ENCODE measurements at places on chromosomes 11 and 22.

GRCh38 chr11:134646561-134646960 is 234.5 kb upstream of the B3GAT1 start:
- DNase-seq = no peak

GRCh38 chr11:129375751-129376657 is at the start of gene BARX2:
BARX2 (plus strand) TSS chr11:129375848; CDS start chr11:129376036, 188 bp downstream.
- peak; percentile 66 for DNase-seq

- DNase-seq = no peak
Observed at GRCh38 chr22:24601217-24602104, 1.5 kb upstream of the GGT1 start.

- DNase-seq = no peak
Observed at GRCh38 chr11:34273099-34273498, 84.7 kb downstream of the ABTB2 start.

DNA sequence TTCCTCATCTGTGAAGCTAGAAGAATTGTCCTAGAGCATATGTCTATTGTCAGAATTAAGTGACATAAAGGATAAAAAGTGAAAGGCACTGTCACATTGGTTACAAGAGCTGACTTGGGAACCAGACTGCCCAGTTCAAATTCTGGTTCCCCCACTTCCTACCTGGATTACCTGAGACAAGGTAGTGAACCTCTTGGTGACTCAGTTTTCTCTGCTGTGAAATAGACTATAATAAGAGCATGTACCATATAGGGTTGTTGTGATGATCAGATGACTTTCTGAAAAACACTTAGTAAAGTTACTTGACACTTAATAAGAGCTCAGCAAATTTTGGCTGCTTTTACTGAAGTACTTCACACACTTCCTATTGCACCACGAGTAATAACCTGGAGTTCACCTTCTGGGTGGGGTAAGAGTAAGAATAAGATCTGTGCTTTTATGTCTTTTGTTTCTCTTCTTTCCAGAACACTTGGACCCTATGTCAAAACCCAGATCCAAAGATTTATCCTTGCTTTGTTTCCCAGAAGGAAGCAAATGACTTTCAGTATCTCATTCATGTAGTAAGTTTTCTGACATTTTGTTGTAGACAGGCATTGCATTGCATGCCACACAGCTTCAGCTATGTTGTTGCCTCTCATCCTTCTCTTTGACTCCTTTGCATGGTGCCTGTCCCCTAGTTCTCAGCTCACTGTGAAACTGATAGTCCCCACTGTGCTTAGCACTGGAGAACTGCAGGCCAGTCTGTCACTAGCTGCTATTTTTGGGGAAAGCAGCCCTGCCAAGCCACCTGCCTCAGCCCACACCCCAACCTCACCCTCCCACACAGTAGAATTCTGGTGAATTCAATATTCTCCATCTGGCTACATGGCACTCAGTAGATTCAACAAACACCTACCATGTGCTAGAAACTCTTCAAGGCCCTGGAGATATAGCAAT is 121.8 kb upstream of the POU2AF2 start:
- DNase-seq = no peak

DNA sequence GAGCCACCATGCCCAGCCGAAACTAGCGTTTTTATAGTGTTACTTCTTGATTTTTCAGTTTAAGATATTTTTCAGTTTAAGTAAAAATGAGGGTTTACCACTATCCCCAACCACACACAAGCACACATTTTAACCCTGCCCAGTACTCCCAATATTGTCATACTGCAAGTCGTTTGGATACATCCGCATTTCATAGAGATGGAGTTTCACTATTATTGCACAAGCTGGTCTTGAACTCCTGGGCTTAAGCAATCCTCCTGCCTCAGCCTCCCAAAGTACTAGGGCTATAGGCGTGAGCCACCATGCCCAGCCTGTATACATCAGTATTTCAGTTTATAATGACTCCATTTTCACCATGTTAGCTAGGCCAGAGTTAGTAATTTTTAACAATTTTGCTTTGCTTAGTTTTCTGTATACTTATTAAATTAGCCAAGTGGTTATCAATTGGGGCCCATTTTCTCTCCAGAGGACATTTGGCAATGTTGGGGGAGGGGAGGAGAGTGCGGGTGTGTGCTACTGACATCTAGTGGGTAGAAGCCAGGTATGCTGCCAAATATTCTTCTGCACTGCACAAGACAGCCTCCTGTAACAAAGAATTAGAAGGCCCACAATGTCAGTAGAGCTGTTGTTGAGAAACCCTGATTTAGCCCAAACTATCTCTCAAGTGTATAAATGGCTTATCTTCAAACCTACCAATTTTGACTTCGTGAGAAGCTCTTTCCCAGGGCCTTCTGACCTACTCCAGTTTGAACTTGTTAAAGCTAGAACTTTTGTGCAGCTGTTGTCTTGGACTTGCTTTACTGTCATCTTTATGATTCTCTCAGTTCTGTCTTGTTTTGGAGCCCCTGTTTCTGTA is 7.3 kb downstream of the USP47 start:
- peak; percentile 60 for DNase-seq

GRCh38 chr11:26806219-26806618 is 84.4 kb upstream of the SLC5A12 start:
- DNase-seq = peak; percentile 59

DNA sequence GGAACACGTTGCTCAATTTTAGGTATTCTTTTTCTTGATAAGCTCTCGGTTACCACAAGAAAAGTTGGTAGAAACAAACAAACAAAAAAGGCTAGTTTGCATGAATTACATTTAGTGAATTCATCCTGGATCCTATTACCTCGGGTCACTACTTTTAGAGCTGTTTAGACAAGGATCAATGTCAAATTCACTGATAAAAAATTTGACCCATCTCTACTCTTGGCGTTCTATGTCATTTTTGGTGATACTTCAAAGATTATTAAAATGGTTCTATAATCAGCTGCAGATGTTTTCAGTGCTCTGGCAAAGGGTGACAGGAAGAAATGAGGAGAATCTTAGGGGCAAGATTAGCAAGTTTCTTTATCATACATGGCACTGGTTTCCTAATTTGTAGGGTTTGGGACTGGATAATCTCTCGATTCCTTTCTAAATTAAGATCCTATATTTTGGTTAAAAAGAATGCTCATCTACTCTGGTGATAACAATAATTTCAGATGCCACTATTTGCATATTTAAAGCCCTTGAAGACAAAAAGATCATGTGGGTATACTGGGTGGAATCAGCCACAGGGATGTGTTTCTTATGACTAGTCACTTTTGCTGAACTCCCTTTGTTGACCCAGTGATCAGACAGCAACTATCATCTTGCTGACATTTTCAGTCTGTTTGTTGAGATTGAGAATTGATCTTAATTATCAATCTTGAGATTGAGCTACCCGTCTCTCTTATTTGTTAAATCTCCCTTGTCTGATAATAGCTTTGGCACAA is 442.9 kb downstream of the AASDHPPT start:
- no peak for DNase-seq

DNA sequence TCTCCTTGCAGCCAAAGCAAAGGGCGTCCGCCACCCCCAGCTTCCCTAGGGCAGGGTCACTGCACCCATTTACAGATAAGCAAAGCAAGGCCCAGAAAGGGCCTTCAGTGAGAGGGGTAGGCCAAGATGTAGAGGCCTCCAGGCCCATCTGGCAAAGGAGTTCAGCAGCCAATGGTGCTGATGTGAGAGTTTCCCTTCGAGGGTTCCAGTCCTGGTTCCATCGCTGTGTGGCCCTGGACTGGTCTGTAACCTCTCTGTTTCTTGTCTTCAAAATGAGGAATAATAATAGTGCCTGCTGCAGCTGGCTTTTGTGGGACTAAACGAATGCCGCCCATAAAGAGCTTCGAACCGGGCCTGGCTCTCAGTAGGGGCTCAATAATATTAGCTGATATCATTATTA is 4.0 kb downstream of the ELFN2 start:
- no peak for DNase-seq

GRCh38 chr11:37320921-37321320 is 722.9 kb upstream of the RAG2 start:
- peak; percentile 0 for DNase-seq

- no peak for DNase-seq
Observed at GRCh38 chr11:96316869-96317268, 26.1 kb downstream of the MAML2 start.

DNA sequence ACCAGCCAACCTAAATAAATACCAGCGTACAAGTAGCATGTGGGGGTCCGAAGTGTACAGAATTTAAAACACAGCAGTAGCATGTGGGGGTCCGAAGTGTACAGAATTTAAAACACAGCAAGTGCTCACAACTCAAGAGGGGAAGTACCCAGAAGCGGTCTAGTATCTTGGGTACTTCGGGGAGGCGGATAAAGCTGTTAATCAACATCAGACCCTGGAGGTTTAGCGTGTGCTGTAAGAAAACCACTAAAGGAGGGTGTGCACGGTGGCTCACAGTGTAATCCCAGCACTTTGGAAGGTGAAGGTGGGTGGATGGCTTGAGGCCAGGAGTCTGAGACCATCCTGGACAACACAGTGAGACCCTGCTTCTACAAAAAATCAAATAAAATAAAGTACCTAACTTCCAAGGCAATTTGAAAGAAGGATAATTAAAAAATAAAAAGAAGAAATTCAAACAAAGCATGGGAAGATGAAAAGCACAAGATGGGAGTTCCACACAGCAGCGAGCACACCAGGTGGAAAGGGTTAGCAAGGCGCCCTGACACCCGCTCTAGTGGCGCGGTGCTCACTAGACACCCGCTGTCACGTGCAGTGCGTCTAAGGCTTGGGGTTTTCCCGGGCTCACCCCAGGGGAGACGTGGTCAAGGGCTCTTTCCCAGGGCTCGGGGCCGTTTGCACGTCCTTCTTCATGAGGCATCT is 35.0 kb upstream of the MOB2 start:
- DNase-seq = no peak

GRCh38 chr22:40138866-40139265 is 38.9 kb upstream of the TNRC6B start:
- DNase-seq = no peak

DNA sequence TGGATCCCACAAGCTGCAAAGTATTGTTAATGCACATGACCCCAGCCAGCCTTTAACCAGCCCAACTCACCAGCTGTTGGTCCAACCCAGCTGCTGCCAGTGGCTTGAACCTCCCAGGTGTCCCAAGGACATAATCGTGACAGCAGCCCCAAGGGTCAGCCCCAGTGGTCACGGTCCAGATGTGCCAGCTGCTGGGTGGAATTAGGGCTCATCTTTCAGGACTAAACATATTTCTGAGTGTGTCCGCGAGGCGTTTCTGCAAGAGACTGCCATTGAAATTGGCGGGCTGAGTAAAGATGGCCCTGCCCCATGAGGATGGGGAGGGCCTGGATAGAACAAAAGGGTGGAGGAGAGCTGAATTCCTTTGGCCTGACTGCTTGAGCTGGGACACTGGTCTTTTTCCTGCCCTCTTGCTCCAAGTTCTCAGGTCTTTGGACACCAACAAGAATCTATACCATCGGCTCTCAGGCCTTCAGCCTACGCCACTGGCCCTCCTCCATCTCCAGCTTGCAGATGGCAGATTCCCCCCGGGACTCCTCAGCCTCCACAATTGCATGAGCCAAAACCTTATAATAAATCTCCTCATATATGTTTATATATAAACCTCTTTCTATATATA is 240.2 kb downstream of the MN1 start:
- no peak for DNase-seq

DNA sequence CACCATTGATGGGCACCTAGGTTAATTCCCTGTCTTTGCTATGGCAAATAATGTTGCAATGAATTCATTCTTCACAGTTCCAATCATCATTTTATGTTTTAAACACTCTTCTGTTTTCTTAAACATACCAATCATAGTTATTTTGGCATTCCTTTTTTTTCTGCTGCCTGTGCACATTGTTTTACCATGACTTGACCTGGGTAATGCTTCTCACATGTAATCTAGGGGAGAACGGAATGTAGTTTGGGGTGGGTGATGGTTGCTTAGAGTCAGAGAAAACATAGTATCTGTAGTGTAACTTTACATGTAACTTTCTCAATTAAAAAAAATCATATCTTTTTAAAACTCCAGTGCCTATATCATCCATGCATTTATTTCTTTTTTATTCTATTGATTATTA is 1945.3 kb upstream of the RAG2 start:
- peak; percentile 46 for DNase-seq

DNA sequence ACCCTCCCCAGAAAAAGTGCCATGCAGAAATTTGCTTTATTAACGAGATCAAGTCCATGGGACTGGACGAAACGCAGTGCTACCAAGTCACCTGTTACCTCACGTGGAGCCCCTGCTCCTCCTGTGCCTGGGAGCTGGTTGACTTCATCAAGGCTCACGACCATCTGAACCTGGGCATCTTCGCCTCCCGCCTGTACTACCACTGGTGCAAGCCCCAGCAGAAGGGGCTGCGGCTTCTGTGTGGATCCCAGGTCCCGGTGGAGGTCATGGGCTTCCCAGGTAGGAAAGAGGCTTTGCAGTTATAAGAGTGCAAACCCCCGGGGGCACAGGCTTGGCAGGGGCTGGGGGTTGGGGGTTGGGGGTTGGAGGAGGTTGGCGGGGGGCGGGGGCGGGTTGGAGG is 4.2 kb downstream of the APOBEC3H start:
- DNase-seq = no peak

GRCh38 chr22:40533712-40534378 is 102.7 kb downstream of the MRTFA start:
- DNase-seq = peak; percentile 72

GRCh38 chr11:95149651-95150364 is 60.2 kb downstream of the ENDOD1 start:
- no peak for DNase-seq

DNA sequence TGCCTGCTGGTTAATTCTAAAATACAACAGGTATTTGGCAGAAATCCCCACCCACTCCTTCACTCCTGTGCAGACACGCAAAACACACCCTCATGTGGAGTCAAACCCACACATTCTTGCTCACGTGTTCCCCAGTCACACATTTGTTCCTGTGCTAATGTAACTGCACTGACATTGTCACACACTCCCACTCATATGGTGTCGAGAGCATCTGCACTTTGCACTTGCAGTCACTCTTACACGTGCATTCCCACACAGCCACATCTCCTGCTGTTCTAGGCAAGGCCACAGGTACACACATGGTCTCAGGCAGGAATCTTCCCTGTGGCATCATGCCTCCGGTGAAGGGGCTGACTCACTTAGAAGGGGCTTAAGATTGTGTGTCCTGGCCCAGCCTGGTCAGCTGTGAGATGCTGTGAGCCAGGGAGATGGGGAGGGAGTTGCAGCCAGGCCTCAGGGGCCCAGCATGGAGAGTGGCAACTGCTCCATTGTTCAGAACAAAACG is 395.0 kb downstream of the TENM4 start:
- peak; percentile 59 for DNase-seq

DNA sequence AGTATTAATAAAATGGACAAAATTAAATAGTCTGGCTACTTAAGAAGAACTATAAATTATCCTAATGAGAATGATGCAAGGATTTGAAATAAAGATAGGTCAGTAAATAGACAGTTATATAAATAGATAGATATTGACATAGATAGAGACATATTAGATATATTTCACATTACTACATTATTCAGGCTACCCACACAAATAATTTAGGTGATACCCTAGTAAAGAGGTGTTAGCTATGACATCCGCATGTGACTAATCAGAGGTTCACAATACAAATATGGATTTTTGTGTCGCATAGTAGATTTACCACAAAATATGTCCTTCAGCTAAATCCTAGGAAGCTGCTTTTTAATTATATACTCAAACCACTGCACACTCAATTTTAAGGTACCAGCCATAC is 729.0 kb upstream of the ANO3 start:
- no peak for DNase-seq

GRCh38 chr22:38479096-38479837 is 11.4 kb downstream of the KDELR3 start:
- no peak for DNase-seq

All from fibroblast of lung (primary cell).